ENCODE measurements at places on chromosomes 13 and 19. TPM values are rescaled to one million over a fixed set of nuclear protein-coding genes. Genes with fewer than 3 reads are reported as not detected.

The ATXN8OS gene
- total RNA-seq = not detected

The CYP2A6 gene
- not detected for total RNA-seq

The KRTDAP gene
- total RNA-seq = 2.0 TPM

The ZNF573 gene
- 8.9 TPM for total RNA-seq

DNA sequence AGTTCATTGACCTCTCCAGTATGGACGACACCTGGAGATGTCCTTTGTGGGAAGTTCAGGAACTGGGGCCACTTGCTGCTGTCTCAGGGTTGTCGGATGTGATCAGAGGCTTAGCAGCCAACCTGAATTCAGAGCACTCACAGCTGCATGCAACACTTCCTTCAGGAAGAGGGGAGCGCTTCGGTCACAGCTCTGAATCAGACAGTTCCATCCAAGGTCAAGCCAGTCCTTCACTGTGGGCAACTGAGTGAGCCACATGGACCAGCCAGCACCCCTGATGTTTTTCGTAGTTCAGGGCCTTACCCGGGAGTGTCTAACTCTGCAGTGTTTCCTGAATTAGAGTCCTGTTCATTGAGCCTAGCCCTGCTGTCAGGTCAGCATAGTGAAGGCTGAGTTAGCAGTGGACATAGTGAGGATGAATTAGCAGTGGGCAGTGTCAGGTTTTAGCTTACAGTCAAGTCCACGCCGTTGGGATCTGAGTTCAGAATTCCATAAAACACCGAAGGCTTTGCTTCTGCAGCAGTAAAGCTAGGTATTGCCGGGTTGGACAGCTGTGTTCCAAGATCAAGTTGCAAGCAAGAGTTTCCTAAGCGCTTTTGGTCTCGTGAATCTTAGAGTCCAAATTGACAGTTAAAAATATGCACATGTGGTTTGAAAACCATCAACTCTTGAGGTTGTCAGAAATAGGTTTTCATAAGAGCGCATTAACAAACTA is 5.1 kb downstream of the ZNF555 start:
- no peak for DNase-seq

- no peak for DNase-seq
Measured at GRCh38 chr13:20686863-20687579, 16.5 kb upstream of the IL17D start.

- DNase-seq = no peak
Measured at GRCh38 chr13:76873445-76873844, 12.8 kb downstream of the KCTD12 start.

DNA sequence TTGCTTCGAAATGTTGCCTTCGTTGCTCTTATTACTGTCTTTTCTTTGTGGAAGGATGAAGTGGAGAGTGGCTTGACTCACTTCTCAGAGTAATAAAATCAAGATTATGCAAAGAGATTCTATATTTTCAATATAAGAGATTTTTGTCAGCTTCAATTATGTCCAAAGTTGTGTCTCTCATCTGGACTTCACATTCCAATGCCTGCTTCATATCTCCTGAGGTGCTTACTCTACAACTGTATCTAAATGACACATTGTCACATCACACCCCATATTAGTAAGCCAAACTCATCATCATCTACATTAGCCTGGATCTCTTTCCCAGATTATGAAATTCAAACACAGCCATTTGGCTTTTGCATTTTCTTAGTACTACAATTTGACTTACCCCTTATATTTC is 409.4 kb downstream of the DACH1 start:
- DNase-seq = no peak

GRCh38 chr13:33994826-33995502 is 177.0 kb downstream of the RFC3 start:
- no peak for DNase-seq

DNA sequence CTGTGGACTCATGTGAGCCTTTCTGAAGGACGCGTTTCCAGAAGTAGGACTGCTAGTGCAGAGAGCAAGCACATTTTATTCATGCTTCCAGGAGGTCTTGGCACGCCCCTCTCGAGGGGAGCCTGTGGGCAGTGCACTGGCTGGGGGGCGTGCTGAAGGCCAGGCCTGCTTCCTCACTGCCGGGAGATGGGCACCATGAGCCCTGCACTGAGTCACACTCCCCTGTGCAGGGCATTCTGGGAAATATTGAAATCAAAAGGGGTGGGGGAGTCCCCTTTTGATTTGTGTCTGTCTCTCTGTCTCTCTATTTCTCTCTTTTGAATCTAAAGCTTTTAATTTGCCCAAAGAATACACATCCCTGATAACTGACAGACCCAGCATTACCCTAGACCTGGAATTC is 34.0 kb downstream of the DPF1 start:
- no peak for DNase-seq

DNA sequence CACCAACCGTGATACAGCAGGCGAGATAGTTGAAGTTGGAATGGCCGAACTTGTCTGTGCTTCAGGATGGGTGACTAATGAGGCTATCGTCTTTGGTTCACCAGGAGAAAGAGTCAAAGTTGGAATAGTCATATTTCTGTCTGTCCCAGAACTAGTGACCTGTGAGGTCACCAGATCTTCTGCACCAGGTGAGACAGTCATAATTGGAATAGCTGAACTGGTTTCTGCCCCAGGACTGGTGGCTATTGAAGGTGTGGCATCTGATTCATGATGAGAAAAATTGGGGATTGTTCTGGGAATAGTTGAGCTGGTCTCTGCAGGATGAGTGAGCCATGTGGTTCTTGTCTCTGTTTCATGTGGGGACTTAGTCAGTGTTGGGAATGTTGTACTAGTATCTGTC is 71.6 kb downstream of the MUC16 start:
- no peak for DNase-seq

DNA sequence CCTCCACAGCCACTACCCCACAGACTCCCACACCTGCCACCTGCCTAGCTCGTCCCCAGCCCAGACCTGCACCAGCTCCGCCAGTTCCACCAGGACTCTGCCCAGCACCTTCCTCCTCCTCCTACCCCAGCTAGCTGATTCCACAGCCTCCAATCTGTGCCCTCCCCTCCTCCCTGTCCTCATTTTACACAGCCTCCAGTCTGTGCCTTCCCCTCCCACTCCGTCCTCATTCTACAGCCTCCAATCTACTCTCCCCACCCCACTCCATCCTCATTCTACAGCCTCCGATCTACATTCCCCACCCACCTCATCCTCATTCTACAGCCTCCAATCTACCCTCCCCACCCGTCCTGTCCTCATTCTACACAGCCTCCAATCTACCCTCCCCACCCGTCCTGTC is 7.3 kb downstream of the MYDGF start:
- no peak for DNase-seq

- DNase-seq = no peak
Measured at GRCh38 chr19:15900504-15900903, 2.6 kb upstream of the CYP4F2 start.

- DNase-seq = no peak
Measured at GRCh38 chr13:111789011-111789410, 277.9 kb upstream of the SOX1 start.

- DNase-seq = peak; percentile 44
Measured at GRCh38 chr19:30653646-30654386, 281.6 kb downstream of the ZNF536 start.

DNA sequence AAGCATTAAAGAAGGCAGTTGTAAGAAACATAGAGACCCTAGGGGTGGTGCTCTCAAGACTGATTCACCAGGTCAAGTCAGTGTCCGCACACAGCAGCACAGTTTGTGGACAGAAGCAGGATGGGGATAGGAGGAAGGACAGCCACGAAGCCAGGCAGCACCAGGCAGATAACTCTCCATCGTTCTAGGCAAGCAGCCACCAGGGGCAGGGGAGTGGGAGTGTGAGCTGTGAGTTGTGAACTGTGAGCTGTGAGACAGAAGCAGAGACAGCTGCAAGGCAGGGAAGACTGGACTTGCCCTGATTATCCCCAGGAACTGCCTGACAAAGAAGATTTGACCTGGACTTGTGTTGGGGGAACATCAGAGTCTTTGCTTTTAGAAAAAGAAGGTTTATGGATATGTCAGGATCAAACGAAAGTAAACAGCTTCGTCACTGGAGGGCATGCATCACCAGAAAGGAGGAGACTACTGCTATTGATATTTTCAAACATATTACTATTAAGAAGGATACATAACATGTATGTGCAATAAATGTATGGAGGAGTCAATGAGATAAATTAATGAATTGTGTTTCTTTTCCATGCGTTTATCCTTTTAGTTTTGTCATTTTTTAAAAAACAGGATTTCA is 286.1 kb downstream of the IRS2 start:
- no peak for DNase-seq

DNA sequence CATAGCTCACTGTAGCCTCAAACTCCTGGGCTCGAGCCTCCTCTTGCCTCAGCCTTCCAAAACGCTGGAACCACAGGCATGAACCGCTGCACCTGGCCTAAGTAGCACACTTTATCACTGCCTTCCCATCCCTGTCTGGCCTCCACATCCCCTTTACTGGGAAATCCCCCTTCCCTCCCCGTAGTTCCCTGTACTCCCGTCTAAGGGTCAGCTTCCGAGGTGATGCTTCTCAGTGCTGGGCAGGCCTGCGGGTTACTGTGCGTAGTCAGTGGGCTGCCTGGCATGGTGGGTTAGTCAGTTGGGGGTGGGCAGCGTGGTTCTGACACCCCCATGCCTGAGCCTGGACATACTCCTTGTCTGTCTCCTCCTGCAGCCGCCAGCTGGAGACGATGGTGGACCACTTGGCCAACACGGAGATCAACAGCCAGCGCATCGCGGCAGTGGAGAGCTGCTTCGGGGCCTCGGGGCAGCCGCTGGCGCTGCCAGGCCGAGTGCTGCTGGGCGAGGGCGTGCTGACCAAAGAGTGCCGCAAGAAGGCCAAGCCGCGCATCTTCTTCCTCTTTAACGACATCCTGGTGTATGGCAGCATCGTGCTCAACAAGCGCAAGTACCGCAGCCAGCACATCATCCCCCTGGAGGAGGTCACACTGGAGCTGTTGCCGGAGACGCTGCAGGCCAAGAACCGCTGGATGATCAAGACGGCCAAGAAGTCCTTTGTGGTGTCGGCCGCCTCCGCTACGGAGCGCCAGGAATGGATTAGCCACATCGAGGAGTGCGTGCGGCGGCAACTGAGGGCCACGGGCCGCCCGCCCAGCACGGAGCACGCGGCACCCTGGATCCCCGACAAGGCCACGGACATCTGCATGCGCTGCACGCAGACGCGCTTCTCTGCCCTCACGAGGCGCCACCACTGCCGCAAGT is 8.4 kb downstream of the PLEKHF1 start:
- no peak for DNase-seq

DNA sequence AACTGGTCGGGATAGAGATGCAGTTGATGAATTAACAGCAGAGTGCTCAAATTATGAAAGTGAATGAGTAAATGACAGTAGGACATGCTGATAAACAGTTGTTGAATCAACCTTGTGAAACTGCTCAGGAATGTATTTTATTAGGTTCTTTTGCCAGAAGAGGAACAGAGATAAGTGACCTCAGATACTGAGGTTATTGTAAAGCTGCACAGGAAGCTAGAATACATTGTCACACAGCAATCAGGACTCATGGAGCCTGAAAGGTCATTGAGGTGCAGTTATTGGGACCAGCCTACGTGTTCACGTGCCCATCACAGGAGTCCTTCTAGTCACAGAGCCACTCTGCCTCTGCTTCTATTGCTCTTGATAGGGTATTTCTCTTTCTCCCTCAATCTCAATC is 47.5 kb upstream of the MED4 start:
- DNase-seq = no peak

DNA sequence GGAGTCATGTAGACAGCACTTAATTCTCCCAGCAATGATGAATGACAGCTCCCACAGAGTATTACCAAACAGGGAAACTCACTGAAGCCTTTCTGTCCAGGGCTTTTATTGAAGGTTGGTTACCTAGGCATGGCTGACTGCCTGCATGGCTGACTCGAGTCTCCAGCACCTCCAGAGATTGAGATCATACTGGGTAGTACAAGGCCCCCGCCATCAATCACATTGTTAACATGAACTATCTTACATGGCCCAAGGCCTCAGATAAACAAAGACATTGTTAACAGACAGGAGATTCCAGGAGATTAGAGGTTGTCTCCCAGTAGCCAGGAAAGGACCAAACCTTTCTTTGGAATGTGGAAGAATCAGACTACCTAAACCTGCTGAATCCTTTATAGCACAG is 128.3 kb upstream of the LSM14A start:
- no peak for DNase-seq

GRCh38 chr13:67330149-67330548 is 100.0 kb upstream of the PCDH9 start:
- DNase-seq = no peak

GRCh38 chr19:51002542-51003311 is 1.3 kb upstream of the KLK8 start:
- DNase-seq = no peak

DNA sequence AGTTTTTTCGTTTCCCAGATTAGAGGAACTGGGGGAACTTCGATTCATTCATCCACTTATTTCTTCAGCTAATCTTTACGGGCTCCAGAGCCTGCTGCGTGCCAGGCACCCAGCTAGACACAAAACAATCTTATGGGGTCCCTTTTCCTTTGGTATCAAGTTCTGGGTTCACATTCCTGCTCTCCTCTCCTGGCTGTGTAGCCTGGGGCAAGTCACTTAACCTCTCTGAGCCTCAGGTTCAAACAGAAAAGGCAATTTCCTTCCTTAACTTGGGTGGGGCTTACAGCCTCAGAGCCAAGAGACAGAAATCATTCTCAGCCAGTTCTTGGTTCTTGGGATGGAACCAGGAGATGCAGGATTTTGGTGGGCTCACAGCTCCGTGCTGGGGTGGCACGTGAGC is 5.9 kb downstream of the SHD start:
- DNase-seq = no peak

- DNase-seq = no peak
Measured at GRCh38 chr13:40776232-40776631, 5.2 kb upstream of the MRPS31 start.

DNA sequence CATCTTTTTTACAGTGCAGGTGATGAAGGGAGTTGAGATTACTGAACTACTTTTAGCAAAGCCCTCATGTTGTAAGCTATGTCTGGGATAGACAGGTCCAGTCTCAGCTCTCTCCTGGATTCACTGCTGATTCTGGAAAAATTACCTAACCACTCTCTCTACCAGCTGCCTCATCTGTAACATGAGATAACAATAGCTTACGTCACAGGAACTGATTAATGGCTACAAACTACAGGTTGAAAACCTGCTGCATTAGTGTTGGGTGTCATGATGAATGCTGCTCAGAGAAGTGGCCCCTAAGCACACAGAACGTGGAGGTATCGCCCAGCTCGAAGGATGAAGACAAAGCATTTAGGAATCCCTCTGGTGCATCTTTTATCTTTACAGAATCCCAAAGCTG is 277.8 kb downstream of the ABCC4 start:
- no peak for DNase-seq

- no peak for DNase-seq
Measured at GRCh38 chr13:90068658-90069057, 1278.8 kb upstream of the MIR17HG start.

Measured in type B pancreatic cell (in vitro differentiated cells).